ENCODE measurements at places on chromosomes 11 and 22.

GRCh38 chr11:71930556-71931244 lies 1.9 kb downstream of the RNF121 start:
- DNase-seq: no peak

DNA sequence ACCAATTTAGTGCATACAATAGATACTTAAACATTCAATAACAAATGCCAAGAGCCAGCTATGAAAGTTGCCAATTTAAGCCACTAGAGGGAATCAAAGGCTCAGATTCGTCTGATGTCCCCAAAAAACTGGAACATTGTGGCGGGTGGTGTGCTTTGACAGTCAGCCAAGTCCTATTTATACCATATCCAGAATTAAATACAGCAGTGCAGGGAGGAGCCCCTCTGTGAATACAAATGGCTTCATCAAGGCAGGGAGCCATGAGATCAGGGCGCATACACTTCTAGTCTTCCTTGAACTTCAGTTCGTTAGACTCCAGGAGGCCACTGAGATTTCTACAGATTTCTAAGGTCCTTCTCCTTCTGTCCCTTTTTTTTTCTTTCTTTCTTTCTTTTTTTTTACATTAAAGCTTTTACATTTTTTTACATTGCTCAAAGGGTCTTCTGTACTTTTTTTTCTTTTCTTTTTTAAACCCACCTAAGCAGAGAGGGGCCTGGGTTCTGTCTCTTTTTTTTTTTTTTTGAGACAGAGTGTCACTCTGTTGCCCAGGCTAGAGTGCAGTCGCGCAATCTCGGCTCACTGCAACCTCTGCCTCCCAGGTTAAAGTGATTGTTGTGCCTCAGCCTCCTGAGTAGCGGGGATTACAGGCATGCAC lies 41.5 kb upstream of the HSPA8 start:
- peak; percentile 81 for DNase-seq

GRCh38 chr22:46613606-46614021 lies 6.6 kb upstream of the GRAMD4 start:
- DNase-seq: no peak

GRCh38 chr11:131393691-131394090 lies 23.3 kb downstream of the NTM start:
- DNase-seq: no peak

DNA sequence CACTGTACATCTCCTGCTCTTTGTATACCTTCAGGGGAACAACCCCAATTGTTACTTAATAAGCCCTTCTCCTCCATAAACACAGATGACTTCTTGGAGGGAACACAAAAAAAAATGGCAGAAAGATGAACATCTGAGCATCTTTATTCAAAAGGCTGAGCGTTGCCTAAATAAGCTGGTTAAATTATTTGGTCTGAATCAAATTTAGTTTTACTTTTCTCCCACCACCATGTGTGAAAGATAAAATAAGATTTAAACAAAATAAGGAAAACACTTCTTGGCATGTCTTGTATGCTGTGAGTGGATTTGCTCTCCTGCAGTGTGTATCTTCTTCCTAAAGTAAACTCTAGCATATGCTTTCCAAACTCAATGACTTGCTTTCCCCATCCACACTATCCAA lies 137.9 kb downstream of the DCDC1 start:
- no peak for DNase-seq

DNA sequence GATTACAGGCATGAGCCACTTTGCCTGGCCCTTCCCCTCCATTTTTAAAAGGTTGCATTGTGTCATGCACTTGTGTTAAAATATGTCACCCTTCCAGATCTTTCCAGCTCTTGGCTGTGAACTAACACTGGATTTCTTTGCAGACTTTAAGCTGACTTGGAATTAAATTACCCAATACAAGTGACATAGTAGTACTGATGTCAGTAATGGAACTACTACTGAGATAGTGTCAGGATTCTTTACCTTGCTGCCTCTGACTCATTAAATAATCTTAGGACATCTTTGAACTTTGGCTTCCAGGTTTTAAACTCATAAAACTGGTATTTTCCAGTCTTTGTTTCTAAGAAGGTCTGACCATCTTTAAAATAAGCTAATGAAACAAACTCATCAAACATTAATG lies 51.8 kb upstream of the OR4B1 start:
- no peak for DNase-seq

- no peak for DNase-seq
Observed at GRCh38 chr11:91243051-91243450, 981.6 kb upstream of the FAT3 start.

DNA sequence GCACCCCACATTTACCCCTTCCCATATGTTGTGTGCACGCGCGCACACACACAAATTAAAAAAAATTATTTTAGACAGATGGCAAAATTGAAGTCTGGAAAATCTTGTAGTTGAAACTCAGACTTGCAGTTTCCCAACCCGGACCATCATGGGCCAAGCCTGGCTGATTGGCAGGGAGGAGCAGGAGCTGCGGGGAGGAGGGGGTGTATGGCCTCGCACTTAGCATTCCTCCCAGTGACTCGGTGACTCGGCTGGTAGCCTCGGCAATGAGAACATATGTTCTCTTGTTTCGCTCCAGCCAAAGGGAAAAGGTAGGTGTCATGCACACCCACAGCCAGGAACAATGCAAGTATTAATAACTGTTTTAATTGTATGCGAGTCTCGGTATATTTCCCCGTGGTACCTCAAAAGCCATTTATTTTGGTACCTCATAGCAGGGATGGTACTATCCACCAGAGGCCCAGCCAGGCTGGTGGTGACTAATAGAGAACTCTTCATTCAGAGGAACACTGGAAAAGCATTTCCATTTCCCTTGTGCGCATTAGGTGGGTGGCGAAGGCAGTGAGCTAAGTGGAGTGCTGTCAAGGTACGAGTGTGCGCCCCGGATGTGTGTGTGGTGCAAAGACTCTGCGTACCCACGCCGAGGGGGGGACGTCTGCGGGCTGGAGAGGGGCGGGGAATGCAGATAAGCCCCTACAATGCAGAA lies 92.5 kb downstream of the DSCAML1 start:
- DNase-seq: no peak

DNA sequence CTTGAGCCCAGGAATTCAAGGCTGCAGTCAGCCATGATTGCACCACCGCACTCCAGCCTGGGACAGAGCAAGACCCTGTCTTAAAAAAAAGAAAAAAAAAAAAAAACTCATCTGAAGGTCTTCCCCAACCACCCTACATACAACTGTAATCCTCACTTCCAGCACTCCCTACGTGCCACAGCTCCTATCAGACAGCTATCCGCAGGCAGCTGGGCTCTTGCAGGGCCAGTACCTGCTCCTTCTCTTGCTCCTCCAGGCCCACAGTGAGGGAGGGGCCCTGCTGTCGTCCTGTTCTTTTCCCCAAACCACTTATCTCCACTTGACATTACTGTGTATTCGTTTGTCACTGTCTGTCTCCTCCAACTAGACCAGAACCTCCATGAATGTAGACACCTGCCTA lies 156.1 kb upstream of the NECTIN1 start:
- no peak for DNase-seq

GRCh38 chr22:28053896-28054818 lies 135.1 kb upstream of the PITPNB start:
- no peak for DNase-seq

- DNase-seq: no peak
Observed at GRCh38 chr22:47192651-47193437, 430.4 kb downstream of the TBC1D22A start.

DNA sequence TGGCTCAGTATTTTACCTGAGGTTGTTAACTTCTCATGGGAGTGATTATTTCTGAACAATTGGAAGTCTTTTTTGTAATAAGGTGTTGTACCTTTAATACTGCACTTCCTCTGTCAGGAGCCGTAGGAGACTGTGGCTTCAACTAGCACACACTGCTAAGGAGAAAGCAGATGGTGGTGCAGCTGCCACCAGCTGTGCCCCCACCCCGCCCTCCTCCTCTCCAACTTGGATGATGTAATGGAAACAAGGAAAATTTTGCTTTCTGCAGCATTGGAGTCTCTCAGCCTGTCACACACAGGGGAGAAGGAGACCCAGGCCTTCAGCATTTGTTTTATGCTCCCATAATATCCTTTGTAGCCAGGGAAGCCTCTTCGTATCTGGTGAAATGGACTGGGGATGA lies 91.2 kb downstream of the TEAD1 start:
- peak; percentile 87 for DNase-seq

DNA sequence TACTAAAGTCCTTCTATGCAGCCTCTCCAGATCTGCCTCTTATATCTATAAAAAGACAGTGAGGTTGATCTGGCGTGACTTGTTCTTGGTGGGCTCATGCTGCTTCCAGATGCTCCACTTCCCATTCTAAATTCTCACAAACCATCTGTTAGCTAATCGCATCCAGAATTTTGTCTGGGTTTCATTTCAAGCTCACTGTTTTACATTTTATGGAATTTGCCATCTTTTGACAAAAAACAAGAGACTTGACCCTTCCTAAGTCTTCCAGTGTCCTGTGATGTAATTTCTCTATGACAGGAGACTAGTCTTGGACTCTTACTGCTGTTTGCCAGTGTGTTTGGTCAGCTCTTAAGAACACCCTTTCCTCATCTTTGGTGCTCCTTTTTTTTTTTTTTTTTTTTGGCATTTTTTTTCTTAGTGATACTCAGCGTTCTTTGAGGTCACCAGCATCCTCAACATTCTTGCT lies 23.0 kb downstream of the CRKL start:
- DNase-seq: peak; percentile 58

- no peak for DNase-seq
Observed at GRCh38 chr22:22857607-22858558, 29.7 kb upstream of the IGLL5 start.

DNA sequence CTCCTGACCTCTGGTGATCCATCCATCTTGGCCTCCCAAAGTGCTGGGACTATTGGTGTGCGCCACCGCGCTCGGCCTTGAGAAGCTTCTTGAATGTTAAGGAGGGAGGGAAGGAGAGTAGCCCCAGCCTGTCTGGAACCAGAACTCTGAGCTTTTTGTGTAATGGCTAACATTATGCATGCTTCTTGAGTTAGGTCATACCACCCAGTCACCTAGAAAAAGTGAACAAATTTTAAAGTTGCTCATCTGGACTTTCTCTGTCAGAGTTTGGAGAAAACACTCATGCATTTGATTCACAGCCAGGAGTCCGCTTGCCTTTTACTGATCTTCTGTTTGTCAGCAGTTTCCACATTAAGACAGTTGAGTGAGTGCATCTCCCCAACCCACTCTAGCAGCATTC lies 82.1 kb downstream of the PPP6R3 start:
- no peak for DNase-seq

DNA sequence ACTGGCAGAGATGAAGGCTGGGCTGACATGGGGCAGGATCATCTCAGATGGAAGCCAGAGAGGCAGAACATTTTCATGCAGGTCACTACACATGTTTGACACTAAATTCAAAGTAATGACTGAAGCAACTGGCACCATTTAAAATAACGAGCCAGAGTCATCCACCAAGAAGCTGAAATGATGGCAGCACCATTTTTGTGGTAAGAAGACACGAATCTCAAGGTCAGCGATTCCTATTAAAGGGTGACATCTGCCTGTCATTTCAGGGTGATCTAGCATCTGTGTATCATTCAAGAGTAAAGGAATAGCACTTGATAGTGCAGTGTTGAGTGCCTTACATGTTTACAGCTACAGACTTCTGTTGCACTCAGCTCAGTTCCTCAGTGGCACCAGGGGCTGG lies 113.4 kb upstream of the C11orf87 start:
- DNase-seq: no peak

- no peak for DNase-seq
Observed at GRCh38 chr11:62607714-62608113, 4.9 kb downstream of the EML3 start.

DNA sequence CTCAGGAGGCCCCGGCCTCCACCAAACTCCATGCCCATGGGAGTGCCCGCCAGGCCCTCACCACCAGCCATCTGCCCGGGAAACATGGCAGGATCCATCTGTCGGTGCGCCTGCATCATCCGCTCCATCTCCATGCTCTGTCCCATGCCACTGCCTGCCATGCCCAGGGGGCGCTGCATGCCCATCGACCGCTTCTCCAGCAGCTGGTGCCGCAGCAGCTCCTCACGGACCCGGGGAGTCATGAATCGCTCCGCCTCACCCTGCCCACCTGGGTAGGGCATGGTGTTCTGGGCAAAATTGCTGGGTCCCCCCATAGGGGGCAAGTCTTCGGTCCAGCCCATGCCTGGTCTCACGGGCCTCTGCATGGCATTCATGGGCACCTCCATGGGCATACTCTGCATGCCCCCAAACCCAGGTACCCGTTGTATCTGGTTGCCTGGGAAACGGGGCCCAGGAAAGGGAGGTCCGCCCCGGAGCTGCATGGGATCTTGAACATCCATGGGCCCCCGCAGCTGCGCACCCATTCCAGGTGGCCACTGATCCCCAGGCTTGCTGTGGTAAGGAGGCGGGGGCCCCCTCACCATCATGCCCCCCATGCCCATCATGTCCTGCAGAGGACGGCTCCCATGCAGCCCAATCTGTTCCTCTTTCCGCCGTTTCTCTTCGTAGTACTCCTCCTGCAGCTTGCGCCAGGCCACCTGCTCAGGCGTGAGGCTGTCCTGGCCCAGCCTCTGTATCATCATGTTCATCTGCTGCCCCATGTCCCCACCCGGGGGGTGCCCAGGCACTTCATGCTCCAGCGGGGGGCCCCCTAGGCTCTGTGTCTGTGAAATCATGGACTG lies 18.0 kb downstream of the CXCR5 start:
- no peak for DNase-seq

DNA sequence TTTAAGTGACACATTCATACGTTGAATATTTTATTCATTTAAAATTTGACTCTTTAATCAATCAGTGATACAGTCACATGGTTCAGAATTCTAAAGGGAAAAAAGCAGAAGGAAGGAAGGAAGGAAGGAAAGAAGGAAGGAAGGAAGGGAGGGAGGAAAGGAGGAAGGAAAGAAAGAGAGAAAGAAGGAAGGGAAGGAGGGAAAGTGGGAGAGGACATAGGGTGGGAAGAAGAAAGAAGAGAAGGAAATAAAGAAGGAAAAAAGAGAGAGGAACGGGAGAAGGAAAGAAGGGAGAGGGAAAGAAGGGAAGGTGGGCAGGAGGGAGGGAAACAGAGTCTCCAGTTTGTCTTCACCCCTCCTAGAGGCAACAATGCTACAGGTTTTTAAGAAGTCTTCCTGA lies 518.6 kb downstream of the MIAT start:
- DNase-seq: no peak

- peak; percentile 57 for DNase-seq
Observed at GRCh38 chr22:23207729-23208393, 27.6 kb downstream of the BCR start.

DNA sequence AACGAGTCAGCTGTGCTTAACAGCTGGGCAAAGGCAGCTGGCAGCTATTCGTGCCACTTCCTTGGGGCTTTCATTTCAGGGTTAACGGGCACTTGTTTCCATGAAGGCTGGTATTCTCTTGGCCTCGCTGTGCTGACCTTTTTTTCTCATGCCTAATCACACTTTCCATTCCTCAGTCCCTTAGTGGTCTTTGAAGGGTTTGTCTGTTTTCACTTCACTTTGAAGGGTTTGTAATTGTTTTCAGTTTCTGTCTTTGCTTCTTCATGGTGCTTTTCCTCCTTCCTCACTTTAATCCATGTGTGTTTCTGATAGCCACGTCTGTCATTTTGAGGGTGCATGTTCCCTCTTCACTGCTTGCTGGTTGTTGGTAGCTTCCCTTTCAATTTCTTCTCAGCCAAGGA lies 24.6 kb downstream of the PPIL2 start:
- DNase-seq: no peak

Data from NCI-H1694 treated with DMSO at 0.1 percent for 48 hours (cell line).